Sigmoid colon (tissue), 7 donors: ENCODE measurements at places on chromosomes 11 and 22. TPM values are rescaled to one million over a fixed set of nuclear protein-coding genes. Genes with fewer than 3 reads are reported as not detected.

Gene TECTA
- polyA plus RNA-seq: not detected

GRCh38 chr11:827146-827896 is 398 bp upstream of the CRACR2B start:
- H3K4me3 ChIP-seq: peak overlapping the region; percentile 40
- peaks cover 24% of the 10 kb centered on the region for H3K36me3 ChIP-seq
- peak overlapping the region; percentile 65 for H3K27ac ChIP-seq
- peaks cover 45% of the 10 kb centered on the region for H3K4me1 ChIP-seq

DNA sequence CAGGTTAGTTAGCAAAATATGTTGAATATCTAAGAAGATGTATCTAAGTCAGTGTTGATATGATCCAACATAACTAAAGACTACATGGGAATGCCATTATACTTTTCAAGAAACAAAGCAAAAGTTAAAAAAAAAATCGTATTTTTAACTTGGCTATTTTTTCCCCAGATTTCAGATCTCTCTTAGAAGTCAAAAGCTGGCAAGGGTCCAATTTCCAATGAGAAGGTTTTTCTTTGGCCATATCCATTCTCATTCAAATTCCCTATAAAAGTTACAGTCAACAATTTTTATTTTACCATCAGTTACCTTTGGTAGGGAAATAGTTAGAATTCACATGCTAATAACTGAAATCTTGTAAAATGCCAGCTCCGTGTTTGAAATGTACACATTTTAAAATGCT is 70.5 kb upstream of the FAT3 start:
- no peaks in the 10 kb centered on the region for H3K4me1 ChIP-seq
- H3K27ac ChIP-seq: no peak overlapping the region
- H3K27me3 ChIP-seq: no peaks in the 10 kb centered on the region
- no peak for DNase-seq
- H3K4me3 ChIP-seq: no peak overlapping the region

Gene MTMR3
- 21.1 TPM for polyA plus RNA-seq

GRCh38 chr11:3803726-3804495 is 4.4 kb upstream of the PGAP2 start:
- peaks cover 8% of the 10 kb centered on the region for H3K4me1 ChIP-seq
- no peaks in the 10 kb centered on the region for H3K36me3 ChIP-seq
- H3K27ac ChIP-seq: no peak overlapping the region
- no peak overlapping the region for H3K4me3 ChIP-seq

Gene STK33
- not detected for polyA plus RNA-seq

DNA sequence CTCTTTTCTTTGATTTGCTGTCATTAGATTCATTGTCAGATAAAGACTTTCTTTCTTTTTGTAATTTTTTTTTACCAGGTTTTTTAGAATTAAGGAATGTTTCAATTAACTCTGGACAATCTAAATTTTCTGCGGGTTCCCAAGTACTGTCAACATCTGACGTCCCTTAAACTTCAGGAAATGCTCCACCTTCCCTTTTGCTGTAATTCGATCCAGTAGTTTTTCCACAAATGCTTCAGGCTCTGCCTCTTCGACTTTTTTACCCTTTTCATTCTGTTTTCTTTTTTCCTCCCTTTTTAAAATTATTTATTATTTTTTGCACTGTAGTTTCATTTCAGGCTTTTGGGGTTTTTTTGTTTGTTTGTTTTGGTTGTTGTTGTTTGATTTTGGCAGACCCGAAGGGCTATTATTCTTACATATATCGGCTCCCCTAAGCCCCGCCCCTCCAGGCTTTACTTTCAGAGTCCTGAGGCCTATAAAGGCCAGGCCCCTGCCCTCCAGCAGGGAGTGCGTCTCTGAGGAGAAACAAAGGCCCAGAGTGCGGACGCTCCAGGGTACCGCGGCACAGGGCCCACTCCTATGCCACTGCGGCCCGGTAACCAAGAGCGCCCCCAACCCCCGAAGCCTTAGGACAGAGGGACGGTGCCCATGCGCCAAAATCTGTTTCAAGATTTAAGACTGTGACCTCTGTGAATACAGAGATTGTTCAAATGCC is 116.4 kb downstream of the TYR start:
- no peaks in the 10 kb centered on the region for H3K4me1 ChIP-seq
- no peak overlapping the region for H3K4me3 ChIP-seq
- no peak overlapping the region for H3K27ac ChIP-seq
- peak; percentile 53 for DNase-seq
- H3K27me3 ChIP-seq: no peaks in the 10 kb centered on the region

Gene BTG4
- not detected for polyA plus RNA-seq

- no peak overlapping the region for H3K4me3 ChIP-seq
- H3K4me1 ChIP-seq: no peaks in the 10 kb centered on the region
- no peaks in the 10 kb centered on the region for H3K36me3 ChIP-seq
- no peak for DNase-seq
- H3K27me3 ChIP-seq: no peaks in the 10 kb centered on the region
These were observed 81.5 kb upstream of the LMO1 start for GRCh38 chr11:8345179-8345578.

DNA sequence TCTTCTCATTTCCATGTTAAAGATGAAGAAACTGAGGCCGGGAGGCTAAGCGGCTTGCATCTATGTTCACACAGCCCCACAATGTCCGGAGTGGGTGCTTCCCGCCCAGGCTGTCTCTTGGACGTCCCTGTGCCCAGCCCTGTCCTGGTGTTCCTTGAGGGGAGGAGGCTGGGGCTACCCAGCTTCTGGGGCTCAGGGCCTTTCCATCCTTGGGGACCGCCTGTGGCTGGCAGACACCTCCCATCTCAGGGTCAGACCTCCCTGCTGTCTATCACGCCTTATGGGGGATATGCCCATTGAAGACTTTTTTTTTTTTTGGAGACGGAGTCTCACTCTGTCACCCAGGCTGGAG is 95.5 kb downstream of the WNT7B start:
- no peak overlapping the region for H3K27ac ChIP-seq
- no peak overlapping the region for H3K4me3 ChIP-seq
- H3K36me3 ChIP-seq: no peaks in the 10 kb centered on the region
- DNase-seq: peak; percentile 37
- peaks cover 81% of the 10 kb centered on the region for H3K27me3 ChIP-seq

DNA sequence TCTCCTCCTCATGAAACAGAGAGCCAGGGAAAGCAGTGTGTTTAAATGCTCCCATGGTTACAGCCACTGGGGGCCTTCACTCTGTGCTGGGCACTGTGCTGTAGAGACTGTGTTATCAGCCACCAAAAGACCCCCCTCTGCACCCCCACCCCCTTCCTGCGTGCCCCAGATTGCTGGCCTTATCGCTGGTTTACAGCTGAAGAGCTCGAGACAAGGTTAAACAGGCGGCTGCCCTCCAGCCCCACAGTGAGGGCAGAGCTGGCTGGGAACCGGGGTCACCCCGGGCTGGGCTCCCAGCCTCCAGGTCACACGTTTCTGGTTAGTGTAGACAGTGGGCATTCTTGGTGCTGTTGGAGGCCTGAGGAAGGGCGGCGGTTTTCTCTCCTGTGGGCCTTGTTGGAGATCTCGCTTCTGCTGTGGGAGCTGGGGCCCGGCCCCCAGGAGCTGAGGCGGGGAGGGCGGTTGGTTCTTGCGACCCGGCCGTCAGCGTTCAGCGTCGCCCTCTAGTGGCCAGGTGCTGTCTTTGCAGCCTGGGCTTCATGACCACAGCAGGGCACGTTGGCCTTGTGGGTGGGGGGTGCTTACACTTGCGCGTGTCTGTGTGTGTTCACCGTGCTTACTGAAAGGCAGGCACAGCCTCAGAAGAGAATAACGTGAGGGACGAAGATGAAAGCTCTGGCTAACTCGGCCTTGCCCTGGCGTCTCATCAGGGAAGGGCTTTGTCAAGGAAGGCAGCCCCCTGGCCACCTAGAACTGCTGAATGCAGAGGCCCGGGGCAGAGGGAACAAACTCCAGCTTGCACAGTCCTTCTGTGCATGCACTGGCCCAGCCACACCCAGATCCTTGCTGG is 40.8 kb downstream of the TBC1D22A start:
- DNase-seq: peak; percentile 68
- no peaks in the 10 kb centered on the region for H3K27me3 ChIP-seq
- H3K36me3 ChIP-seq: peaks cover 7% of the 10 kb centered on the region
- no peak overlapping the region for H3K27ac ChIP-seq

Gene RASSF10
- not detected for polyA plus RNA-seq

Gene RASD2
- 12.0 TPM for polyA plus RNA-seq

DNA sequence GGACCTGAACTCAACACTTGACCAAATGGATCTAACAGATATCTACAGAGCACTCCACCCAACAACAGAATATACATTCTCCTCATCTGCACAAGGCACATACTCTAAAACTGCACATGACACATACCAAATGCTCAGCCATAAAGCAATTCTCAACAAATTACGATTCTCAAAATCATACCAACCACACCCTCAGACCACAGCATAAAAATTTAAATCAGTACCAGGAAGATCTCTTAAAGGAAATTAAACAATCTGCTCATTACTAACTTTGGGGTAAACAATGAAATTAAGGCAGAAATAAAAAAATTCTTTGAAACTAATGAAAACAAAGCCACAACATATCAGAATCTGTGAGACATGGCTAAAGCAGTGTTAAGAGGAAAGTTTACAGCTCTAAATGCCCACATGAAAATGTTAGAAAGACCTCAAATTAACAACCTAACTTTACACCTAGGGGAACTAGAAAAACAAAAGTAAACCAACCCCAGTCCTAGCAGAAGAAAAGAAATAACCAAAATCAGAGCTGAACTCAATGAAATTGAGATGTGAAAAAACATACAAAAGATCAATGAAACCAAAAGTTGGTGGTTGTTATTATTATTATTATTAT is 37.2 kb downstream of the TMEM123 start:
- DNase-seq: no peak
- no peak overlapping the region for H3K4me3 ChIP-seq
- H3K27me3 ChIP-seq: no peaks in the 10 kb centered on the region
- H3K36me3 ChIP-seq: no peaks in the 10 kb centered on the region
- H3K27ac ChIP-seq: no peak overlapping the region
- peaks cover 10% of the 10 kb centered on the region for H3K4me1 ChIP-seq

Gene CRYBB2
- not detected for polyA plus RNA-seq

- peak; percentile 88 for DNase-seq
- H3K27ac ChIP-seq: peak overlapping the region; percentile 20
These were observed 3.6 kb downstream of the FIBP start for GRCh38 chr11:65884716-65885092.

Gene OTUB1
- polyA plus RNA-seq: 88.9 TPM

GRCh38 chr22:35476341-35476740 is 64.3 kb upstream of the RASD2 start:
- H3K27ac ChIP-seq: no peak overlapping the region
- DNase-seq: no peak
- H3K36me3 ChIP-seq: no peaks in the 10 kb centered on the region
- peaks cover 57% of the 10 kb centered on the region for H3K4me1 ChIP-seq
- H3K27me3 ChIP-seq: no peaks in the 10 kb centered on the region

DNA sequence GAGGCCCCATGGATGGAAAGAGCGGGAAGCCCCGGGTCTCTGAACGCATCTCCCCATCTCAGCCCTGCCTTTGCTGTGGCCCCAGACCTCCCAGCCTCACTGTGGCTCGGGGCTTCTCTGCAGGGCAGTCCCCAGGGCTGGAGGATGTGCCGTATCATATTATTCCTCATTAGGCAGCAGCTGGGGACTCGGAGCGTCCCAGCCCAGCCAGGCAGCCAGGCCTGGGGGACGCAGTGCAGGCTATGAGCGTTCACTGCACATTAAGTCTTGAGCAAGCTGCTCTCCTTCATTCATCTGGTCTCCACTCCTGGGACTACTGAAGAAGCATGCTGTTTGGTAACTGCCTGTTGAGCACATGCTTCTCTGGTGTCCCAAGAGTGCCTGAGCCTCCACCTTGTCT is 226.8 kb upstream of the TBCEL start:
- DNase-seq: no peak
- H3K4me1 ChIP-seq: no peaks in the 10 kb centered on the region
- no peaks in the 10 kb centered on the region for H3K27me3 ChIP-seq
- no peaks in the 10 kb centered on the region for H3K36me3 ChIP-seq

GRCh38 chr11:112966561-112966960 is 5.3 kb downstream of the NCAM1 start:
- H3K36me3 ChIP-seq: no peaks in the 10 kb centered on the region
- H3K4me1 ChIP-seq: peaks cover 24% of the 10 kb centered on the region
- DNase-seq: no peak
- no peak overlapping the region for H3K27ac ChIP-seq
- no peaks in the 10 kb centered on the region for H3K27me3 ChIP-seq
- H3K4me3 ChIP-seq: no peak overlapping the region

Gene FHIP1B
- 89.0 TPM for polyA plus RNA-seq

DNA sequence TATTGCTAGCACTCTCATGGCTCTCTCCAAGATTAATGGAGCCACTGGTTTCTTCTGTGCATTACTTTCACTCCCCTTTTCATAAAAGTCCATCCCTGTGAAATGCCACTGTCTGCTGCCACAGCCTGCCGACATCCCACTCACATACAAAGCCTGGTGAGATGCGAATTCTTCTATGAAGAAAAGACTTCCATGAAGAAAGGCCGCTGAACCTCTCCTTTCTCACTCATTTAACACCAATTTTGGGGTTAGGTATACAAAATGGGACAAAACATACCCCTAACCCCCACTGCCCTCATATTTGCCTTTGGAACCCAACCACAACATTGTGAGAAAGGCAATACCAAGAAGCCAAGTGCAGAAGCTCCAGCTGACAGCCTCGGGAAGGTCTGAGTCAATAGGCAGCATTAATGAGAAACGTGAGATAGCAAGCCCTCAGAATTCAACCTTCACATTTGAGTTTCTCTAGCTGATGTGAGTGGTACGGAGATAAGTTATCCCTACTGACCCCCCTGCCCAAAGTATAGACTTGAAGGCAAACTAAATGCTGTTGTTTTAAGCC is 156.4 kb downstream of the ATG16L2 start:
- H3K4me3 ChIP-seq: no peak overlapping the region
- no peaks in the 10 kb centered on the region for H3K36me3 ChIP-seq
- no peaks in the 10 kb centered on the region for H3K4me1 ChIP-seq
- no peak for DNase-seq

Gene MFNG
- polyA plus RNA-seq: 9.9 TPM

DNA sequence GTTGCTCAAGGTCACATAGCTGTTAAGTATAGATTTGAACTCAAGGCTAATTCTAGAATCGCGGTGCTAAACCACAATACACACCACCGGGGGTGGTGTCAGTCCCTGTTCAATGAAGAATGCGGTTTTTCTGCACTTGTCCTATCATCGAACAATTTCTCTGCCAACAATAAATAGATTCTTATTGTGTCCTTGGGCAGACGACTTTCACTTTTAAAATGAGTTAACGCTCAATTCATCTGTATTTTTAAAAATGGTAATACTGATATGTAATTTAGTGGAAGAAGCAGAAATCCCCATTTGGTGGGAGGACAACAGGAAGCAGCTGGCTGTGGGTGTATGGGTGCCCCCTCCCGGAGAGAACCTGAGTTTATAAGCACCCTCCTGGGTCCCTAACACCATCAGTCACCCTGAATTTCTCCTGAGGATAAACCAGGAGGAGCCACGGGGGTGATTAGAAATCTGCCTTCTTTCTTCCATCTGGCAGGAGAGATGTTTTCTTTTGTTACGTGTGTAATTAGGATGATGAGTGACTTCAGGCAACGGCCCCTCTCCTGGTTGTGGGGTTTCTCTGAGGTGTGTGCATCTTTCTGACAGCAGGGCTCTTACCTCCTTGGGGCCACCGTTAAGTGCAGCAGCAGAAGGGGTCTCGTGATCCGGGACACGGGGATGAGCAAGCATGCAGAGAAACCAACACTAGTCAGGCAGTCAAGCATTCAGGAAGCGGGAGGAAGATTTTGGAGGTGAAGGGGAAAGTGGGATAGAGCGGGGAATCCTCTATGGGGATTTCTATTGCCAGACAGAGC is 87.7 kb downstream of the GRAMD1B start:
- no peak for DNase-seq
- no peaks in the 10 kb centered on the region for H3K4me1 ChIP-seq
- peaks cover 5% of the 10 kb centered on the region for H3K27me3 ChIP-seq
- H3K27ac ChIP-seq: no peak overlapping the region

- peaks cover 7% of the 10 kb centered on the region for H3K4me1 ChIP-seq
- H3K27ac ChIP-seq: no peak overlapping the region
- DNase-seq: no peak
- no peaks in the 10 kb centered on the region for H3K27me3 ChIP-seq
- no peaks in the 10 kb centered on the region for H3K36me3 ChIP-seq
These were observed 75.9 kb downstream of the CADM1 start for GRCh38 chr11:115428306-115428705.
